Left hindlimb (tissue), 1 donor: ENCODE measurements at places on chromosomes 13 and 19.

- DNase-seq, result no peak
Observed at GRCh38 chr13:99154064-99154463, 46.6 kb upstream of the UBAC2 start.

DNA sequence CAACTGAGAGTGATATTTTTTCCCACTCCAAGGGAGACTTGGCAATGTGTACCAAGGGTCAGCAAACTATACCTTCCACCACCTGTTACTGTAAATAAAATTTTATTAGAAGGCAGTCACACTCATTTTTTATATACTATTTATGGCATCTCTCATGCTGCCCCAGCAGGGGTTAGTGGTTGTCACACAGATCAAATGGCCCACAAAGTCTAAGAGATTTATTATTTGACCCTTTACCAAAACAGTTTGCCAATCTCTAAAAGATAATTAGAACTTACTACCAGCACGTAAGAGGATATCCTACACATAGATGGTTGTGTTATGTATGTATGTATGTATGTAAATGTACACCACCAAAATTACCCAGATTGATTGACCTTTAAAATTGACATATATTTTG, 185.1 kb downstream of the PRR20E start:
- DNase-seq, result no peak

DNA sequence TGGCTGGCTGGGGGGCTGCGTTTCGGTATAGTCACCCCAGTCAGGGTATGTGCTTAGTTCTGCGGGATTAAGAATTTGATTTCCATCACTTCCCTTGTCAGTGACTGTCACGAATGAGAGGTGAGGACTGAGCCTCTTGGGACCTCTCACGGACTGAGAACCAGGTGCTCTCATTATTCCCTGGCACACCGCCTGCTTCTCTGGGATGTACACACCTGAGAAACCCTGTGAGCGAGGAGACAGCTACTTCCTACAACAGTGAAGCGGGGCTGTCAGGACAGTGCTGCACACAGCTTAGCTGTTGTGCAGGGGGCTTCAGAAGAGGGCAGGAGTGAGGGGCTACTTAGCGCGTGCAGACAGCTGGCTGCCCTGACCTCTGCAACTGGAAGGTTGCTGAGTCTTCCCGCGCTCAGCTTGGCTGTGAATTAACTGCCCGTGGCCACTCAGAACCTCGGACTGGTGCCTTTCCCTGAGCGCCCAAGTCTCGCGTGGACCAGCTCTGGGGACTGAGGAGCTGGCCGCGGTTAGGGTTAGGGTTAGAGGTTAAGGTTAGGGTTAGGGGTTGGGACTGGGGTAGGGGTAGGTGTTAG, 65.3 kb upstream of the MCF2L start:
- no peak for DNase-seq

DNA sequence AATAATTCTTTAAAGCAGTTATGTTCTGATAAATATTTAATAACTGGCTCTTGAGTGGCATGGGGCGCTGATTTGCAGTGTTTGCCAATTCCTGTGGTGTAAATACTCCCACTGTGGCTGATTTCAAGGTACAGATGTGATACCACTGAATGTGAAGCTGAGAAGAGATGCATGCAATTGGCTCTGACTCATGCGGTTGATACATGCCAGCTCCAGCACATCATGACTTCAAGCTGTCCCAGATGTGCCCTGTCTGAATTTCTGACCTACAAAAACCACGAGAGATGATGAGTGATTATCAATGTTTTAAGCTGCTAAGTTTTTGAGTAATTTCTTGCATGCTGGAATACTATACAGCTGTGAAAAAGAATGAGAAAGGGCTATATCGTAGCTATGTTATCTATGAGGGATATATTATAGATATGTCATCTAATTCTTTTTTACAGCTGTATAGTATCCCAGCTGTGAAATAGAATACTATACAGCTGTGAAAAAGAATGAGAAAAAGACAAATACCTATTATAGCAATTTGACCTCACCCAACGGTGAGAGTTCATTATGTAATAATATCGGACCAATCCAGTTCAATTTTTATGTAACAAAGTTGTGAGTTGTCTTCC, 7.6 kb upstream of the ACSBG2 start:
- DNase-seq, result no peak

- DNase-seq, result peak; percentile 62
Observed at GRCh38 chr13:79659121-79659521, 178.2 kb downstream of the NDFIP2 start.

DNA sequence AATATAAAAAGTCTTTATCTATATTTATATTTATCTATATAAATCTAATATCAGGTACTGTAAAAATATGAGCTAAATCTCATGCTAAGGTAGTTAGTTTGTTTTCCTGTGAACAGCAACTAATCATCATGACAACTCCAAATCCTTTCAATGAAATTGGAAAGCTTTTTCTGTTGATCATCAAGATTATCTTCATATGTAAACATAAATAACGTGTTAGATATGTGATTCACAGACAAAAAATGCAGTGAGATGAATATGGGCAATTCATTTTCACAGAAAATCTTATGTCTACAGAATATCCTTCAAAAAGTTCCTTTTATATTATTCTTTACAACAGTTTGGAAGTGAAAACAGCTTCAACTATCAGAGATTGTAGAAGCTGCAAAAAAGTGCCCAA, 41.7 kb upstream of the EEF1AKMT1 start:
- no peak for DNase-seq

- peak; percentile 81 for DNase-seq
Observed at GRCh38 chr13:57633141-57633949, 1.8 kb downstream of the PCDH17 start.
